Stimulated activated CD8-positive, alpha-beta memory T cell treated with anti-CD3 and anti-CD28 coated beads, Interleukin-7, amount 100 ng/mL, for 24 hours (primary cell): ENCODE measurements at places on chromosomes 7 and 10.

GRCh38 chr10:129764011-129764900, 199.8 kb downstream of the EBF3 start:
- DNase-seq, result no peak

- no peak for DNase-seq
These were observed 6.5 kb downstream of the DOCK4 start for GRCh38 chr7:112199672-112200071.

DNA sequence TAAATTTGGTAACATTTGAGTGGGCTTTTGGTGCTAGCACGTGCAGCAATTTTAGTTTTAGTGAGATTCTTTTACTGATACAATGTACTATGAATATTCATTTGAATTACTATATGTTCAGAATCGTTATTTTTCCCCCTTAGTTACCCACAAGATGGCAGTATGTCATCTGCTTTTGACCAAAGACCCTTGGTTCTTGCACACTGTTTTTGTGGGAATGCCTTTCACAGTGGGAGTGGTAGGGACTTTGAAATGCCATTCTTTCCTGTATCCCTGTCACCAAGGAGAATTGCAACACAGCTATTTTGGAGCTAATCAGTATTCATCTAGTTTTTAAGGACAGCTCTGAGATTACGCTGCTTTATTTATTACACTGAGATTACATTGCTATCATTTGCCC, 40.6 kb downstream of the SEC23IP start:
- DNase-seq, result no peak

DNA sequence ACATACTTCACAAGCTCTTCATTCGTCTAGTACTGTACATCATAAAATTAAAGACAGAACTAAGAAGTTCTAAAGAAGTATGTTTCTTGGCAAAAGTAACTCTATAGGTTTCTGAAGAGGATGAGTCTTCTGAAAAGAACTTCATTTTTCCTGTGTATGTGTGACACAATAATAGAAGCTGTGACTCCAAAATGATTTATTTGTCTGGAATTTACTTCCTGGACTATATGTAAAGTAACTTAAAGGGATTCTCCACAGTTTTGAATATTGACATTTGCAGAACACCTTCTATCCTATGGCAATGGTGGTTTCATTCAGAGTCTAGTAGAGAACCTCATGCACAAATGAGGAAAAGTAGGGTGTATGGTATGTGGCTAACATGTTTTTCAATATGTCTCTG, 19.8 kb upstream of the CLDN12 start:
- DNase-seq, result no peak

DNA sequence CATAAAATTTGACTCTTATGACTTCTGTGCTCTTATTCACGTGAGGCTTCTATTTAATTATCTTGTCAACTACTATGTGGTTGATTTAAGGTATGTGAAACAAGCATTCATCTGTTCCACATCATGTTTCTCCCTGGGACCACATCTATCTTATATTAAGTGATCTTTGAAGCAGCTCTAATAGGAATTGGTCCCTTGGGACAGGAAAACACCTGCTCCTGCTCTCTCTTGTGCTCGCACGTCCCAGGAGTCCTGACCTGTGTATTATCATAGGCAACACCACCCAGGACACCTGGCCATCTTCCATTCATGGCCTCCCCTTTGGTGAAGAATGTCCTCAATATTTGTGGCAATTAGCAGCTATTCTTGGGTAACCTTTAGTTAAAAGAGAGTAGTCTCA, 269.2 kb downstream of the NRG3 start:
- no peak for DNase-seq

GRCh38 chr7:135242096-135242684, 8.6 kb downstream of the STRA8 start:
- no peak for DNase-seq

GRCh38 chr10:113297226-113297625, 255.6 kb upstream of the HABP2 start:
- DNase-seq, result no peak

- no peak for DNase-seq
These were observed 31.2 kb upstream of the MNX1 start for GRCh38 chr7:157041514-157042277.

GRCh38 chr10:74977072-74977471, 134.4 kb upstream of the SAMD8 start:
- DNase-seq, result no peak

DNA sequence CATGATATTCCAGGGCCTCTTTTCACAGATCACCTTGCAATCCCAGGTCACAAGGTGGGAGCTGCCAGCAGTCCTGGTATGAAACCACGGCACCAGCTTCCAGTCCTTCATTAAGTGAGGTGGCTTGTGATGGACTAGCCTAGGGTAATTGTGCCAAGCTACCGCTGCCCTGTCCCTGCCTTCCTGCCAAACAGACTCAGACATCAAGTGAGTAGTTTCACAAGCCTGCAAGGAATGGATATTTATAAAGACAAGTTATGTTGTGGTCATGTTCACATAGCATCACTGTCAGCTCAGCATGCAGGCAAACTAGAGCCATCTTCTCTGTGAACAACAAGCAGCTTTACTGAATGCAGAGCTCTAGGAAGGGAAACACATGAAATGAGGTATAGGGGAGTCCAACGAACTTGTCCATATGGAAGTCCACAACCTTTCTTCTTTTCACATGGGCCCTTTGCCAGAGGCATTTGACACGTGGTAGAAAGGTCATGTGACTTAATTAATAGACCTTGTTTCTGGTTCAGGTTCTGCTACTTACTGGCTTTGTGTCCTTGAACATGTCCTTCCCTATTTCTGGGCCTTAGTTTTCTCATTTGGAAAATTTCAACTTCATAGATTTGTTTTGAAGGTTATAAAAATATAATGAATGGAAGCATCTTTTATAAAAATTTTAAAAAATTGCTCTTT, 1061.2 kb downstream of the KCNMA1 start:
- DNase-seq, result no peak

DNA sequence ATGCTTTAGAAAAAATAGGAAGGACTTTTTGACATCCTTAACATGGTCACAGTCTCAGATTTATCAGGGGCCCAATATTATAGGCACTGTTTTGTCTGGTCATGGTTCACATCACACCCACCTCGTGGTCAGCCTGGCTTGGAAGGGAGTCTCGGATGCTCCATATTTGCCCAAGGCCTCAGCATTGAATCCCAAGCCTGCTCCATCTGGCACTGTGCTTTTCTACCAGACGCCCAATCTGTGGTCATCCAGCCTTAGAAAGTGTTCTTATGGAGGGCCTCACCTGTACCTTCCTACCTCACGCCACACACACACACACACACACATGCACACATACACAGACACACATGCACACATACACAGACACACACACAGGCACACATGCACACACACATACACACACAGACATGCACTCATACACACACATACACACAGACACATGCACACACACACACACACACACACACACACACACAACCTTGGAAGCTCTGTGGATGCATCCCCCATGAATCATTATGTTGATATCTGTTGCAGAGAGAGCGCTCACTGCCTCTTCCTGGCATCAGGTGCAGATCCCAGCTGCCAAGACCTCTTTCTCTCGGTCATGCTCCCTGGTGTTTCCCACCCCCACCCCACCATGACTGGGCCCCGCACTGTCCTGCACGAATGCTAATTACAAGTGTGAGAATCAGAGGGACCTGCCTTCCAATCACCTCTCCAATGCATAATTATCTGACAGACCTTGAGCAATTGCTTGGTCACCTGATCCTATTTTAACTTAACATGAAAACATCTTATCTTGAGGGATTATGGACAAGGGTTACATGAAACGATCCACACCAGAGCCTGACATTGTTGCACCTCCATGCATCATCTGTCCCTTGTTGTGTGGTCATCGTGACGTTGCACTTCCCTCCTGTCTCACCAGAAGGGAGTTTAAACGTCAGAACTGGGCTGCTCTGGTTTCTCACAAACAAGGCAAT, 122.7 kb upstream of the TMEM72 start:
- DNase-seq, result no peak

GRCh38 chr7:128203710-128204214, 37.3 kb upstream of the LEP start:
- no peak for DNase-seq

GRCh38 chr10:79361726-79362397, 14.6 kb downstream of the PPIF start:
- no peak for DNase-seq

DNA sequence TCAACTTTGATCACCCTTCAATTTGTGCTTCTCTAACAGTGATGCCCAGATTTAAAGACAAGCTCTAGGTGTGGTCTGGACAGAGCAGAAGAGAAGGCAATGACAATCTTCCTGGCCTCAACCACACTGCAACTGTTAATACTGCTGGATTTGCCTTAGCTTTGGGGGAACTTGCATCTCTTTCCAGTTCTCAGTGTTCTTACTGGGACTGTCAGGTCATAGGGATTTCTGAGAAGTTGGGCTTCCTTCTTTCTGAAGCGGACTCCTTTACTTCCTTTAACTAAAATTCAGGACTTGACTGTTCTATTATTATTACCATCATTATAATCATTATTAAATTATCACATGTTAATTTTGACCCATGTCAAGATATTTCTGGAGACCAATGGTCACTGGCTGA, 80.8 kb downstream of the OSBPL3 start:
- DNase-seq, result no peak

DNA sequence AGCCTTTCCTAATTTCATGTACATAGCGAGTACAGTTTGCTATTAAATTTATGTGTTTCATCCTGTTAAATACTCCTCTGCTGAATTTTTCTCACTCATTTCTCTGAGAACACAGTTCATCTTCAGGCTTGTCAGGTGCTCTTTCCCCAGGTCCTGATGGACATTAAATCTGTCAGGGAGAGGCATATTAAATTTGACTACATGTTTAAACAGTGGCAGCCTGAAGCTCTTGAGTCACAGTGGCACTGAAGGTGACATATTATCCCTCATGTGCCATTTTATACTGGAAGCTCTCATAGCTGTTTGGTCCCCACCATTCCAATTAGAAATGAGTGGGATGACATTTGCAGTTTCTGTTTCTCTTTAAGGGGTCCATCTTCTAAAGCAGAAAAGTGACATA, 1089.6 kb upstream of the SORCS1 start:
- no peak for DNase-seq

DNA sequence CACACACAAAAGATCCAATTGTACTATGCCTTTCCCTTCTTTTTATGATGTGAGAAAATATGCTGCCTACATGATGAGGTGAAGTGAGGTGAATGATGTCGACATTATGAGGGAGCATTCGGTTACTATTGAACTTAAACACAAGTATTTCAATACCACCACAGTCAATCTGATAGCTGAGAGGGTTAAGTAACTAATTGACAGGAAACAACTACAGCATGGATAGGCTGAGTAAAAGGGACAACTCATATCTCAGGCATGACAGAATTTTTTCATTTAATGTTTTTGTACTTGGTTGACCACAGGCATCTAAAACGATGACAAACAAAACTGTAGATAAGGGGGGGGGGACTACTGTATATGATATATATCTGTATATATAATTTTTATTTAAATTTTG, 488.9 kb downstream of the SH2D4B start:
- DNase-seq, result no peak

DNA sequence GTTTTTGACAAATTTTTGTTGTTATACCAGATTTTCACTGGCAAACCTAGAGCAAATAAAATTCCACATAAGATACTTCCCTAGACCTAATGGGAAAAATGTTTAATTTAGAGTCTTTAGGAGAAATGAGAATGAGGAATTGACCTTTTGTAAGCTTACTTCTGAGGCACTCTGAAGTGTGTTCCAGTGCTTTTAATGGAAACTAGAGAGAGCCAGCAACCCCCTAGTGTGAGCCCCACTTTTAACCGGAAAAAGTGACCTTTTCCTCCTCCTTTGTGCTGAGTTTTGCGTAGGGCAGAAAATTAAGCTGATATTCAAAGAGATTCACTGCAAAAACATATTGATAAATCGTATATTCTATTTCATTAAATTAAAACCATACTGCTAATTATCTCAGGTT, 5.2 kb downstream of the IKZF1 start:
- no peak for DNase-seq
